ENCODE measurements at places on chromosomes 16 and 17.

GRCh38 chr17:633641-634101 lies 81.0 kb downstream of the VPS53 start:
- no peak for DNase-seq

- DNase-seq, result no peak
These were observed 35.4 kb downstream of the SPAG9 start for GRCh38 chr17:51085150-51085805.

DNA sequence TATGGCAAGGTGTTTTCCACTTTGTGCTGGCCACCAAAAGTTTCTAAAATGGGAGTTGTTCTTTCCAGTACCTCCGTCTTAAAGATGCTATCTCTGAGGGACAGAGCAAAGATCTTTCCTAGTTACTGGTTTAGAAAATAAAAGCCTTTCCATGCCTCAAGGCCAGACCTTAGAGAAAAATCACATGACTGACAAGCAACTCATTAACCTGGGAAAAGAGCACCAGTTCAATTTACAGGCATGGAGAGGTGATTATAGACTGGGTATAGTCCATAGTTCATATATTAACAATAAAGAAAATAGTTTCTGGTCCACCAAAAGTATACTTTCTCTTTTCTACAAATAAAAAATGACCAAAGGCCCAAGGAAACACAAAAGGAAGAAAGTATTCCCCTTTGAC lies 230.7 kb downstream of the TOX3 start:
- no peak for DNase-seq

DNA sequence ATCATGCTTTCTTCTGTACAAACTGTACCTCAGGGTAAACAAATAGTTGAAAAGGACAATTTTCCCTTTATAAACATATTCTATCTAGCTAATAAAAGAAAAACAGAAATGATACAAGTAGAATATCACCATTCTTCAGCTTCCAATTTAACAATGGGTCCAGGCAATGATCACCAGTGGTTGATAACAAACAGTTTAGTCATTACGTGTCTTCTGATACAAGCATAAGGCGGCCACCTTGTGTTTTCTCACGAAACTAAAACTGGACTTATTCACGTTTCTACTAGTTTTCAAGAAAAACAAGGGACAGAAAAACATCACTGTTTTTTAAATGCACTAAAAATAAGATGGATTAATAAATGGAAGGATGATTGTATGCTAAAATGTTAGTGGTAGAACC lies 58.3 kb downstream of the STH start:
- no peak for DNase-seq

GRCh38 chr17:70552982-70553334 lies 383.6 kb downstream of the KCNJ2 start:
- no peak for DNase-seq

DNA sequence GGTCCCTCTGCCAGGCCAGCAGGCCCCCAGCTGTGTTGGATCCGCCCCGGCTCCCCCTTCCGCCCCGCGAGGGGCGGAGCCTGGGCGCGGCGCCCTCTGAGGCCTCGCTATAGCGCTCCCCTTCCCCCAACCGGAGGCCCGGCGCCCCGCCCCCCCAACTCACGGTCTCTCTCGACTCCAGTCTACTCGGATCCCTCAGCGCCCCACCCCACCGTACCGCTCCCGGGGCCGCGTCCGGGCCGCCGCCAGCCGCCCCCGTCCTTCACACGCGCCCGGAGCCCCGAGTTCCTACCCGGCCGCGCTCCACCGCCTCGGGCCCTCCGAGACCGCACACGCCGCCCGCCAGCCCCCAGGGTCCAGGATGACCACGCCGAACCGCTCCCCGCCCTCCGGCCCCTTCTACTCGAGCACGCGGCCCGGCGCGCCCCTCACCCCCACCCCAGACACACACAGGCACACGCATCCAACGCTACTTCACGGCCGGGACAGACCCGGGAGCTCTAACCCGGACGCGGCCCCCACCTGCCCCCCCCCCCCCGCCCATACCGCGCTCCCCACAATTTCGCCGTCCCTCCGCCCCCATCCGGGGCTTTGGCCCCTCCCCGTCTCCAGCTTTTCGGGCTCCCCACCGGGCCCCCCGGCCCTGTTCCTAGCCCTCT lies 1.4 kb downstream of the PHF23 start:
- peak; percentile 84 for DNase-seq
